ENCODE measurements at places on chromosomes 16 and 17.

- DNase-seq: peak; percentile 51
Measured at GRCh38 chr16:84985079-84986065, 26.0 kb downstream of the ZDHHC7 start.

DNA sequence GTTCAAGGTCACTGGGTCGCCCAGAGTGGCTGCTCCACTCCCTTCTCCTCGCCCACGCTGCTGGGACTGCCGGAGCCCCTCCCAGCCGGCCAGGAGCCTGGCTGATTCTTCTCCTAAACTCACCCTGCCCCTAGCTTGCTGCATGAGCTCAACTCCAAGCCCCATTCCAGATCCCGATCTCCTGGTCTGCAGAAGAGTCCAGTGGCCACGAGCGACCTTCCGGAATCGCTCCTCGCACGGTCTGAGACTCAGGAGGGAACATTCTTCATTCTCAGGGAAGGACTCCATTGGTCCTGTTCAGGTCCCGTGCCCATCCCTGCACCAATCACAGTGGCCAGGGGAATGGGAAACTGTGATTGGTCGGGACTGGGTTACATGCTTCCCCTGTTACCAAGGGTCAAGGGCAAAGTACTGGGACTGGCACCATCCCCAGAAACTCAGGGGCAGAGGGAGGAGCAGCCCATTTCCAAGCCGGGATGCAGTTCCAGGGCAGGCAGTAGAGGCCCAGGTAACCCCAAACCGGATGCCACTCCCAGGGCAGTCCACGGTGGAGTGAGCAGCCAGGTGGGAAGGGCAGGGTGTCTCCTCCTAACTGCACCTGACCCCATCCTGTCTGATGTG lies 24.5 kb upstream of the CIBAR2 start:
- no peak for DNase-seq

DNA sequence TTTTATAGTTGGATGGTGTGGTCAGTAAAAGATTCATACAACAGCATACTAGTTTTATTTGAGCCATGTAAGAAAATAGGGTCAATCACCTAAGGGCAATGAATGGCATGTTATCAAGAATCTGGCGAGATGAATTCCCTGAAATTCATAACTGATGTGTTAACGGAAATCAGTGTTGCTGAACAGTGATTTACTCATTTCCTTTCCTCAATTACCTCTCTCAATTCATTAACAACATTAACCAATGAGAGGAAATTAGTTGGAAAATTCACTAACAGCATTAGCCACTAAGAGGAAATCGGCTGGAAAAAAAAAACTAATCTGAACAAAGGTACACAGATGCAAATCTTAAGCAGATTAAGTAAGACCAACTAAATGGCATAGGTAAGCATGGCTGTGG lies 6.3 kb downstream of the CMTR2 start:
- no peak for DNase-seq

GRCh38 chr16:79613009-79613408 lies 12.5 kb upstream of the MAF start:
- no peak for DNase-seq

DNA sequence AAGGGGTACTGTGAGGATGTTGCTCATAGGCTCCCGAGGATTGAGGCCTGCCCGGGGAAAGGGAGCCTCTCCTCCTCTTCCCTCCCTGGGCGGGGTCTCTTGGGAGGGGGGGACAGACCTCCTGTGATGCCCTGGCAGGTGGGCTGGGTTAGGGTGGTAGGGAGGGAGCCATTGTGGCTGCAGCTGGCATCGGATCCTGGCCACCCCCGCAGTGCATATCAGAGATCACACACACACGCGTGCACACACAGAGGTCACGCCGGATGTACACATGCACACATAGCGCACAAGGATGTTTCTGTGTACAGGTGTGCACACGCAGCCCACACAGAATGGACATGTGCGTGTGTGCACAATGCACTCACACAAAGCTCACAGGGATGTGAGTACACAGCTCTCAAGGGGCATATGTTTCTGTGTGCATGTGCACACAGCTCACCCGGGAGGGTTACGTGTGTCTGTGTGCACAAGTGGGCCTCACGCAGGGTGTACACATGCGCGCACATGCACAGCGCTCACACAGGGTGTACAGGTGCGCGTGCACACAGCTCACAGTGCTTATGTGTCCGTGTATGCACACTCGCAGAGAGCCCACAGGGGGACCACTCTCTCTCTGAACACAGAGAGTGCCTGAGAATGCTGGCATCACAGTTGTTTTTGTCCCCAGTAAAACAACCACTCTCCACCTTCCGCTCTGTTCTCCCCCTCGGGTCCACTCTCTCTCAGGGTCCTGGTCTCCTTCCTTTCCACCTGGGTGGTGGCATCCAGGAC lies 2.4 kb downstream of the GJD3 start:
- no peak for DNase-seq

DNA sequence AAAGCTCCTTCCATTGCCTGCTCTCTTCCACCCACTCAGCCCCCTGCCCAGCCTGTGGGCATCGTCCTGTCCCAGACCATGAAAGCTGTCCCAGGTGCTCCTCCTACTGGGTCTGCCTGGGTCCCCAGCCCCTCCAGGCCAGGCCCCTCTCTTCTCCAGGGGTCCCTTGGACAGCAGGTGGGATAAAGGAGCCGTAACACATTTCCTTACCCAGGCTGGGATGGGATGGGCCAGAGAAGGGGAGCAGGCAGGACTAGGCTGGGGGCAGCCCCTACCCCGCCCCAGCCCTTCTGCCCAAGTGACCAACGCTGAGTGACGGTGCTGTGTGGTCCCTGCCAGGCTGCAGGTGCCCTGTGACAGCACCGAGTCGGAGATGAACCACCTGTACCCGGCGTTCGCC lies 80.1 kb downstream of the MGAT5B start:
- DNase-seq: no peak

DNA sequence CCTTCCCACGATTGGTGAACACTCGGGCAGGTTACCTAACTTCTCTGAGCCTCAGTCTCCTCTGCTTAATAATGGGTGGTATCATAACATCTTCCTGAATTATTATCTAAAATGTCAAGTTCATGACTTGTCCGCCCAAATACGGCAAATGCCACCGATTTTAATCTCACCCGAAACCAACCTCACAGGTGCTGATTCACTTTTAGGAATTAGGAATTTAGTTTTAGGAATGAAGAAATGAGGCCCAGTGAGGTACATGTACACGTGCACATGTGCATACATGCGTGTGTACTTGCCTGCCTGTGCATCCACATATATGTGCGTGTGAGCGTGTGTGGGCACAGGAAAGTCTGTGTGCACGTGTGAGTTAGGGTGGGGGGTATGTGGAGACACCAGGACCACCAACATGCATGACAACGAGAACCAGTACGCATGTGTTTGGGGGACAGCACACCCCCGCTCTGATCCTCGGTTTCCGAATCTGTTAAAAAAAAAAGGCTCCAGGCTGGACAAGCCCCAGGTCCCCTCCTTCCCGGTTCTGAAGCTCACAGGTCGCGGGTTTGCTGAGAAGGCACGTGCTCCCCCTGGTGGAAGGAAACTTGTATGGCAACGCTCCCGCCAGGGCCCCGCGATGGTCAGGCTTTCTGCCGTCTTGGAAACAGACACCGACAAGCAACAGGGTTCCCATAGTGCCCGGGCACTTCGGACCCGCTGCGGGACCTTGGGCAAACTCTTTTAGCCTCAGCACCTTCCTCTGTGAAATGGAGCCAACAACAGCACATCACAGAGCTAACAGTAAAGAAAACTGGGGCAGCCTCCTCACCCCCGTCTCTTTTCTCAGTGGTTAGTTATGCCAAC lies 219.2 kb downstream of the RBFOX3 start:
- DNase-seq: peak; percentile 35

- DNase-seq: no peak
Measured at GRCh38 chr16:64292953-64293352, 828.9 kb downstream of the CDH11 start.

DNA sequence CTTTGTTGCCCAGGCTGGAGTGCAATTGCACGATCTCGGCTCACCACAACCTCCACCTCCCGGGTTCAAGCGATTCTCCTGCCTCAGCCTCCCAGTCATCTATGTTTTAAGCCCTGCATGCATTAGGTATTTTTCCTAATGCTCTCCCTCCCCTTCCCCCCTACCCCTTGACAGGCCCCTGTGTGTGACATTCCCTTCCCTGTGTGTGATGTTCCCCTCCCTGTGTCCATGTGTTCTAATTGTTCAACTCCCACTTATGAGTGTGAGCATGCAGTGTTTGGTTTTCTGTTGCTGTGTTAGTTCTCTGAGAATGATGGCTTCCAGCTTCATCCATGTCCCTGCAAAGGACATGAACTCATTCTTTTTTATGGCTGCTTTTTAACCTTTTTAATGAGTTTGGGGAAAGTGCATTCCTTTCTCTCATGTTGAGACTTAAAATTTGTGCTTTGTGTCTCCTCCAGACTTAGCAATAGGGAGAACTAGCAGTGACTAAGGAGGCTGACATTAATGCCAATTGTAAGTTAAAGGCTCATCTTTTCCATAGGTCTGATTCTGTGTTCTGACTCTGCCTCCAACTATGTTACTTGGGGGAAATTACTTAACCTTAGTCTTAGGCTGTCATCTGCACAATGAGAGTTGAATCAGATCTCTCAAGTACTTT lies 17.7 kb upstream of the PHAF1 start:
- peak; percentile 77 for DNase-seq

- DNase-seq: no peak
Measured at GRCh38 chr17:2909175-2909845, 113.1 kb downstream of the RAP1GAP2 start.

GRCh38 chr16:86227041-86227440 lies 283.3 kb upstream of the FOXF1 start:
- DNase-seq: no peak

DNA sequence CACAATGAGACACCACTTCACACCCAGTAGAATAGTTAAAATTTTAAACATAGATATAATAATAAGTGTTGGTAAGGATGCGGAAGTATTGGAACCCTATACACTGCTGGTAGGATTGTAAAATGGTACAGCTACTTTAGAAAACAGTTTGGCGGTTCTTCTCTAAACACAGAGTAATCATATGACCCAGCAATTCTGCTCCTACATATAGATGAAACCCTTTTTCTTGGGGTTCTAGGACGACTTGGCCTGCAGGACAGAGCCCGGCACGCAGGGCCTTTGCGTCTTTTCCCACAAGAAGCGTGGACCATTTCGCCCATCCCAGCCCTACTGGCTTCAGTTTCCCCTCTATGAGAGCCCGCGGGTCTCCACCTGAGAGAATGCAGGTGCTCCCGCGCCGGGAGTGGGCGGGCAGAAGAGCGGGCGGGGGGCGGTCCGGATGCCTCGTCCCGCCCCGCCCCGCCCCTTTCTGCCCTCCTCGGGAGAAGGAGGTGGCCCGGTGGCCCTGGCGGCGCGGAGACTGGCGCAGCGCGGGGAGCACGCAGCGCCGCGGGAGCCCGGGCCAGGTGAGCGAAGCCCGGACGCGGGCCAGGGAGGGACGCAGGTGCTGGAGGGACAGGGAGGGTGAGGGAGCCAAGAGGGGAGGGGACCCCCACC lies at the start of gene SDR42E2:
TSS of gene SDR42E2 (plus strand) at position 508 of the 657 bp plus-strand sequence. CDS start 3,077 bp downstream, outside the sequence.
- no peak for DNase-seq

- DNase-seq: peak; percentile 38
Measured at GRCh38 chr17:30520436-30520835, 43.2 kb downstream of the GOSR1 start.

DNA sequence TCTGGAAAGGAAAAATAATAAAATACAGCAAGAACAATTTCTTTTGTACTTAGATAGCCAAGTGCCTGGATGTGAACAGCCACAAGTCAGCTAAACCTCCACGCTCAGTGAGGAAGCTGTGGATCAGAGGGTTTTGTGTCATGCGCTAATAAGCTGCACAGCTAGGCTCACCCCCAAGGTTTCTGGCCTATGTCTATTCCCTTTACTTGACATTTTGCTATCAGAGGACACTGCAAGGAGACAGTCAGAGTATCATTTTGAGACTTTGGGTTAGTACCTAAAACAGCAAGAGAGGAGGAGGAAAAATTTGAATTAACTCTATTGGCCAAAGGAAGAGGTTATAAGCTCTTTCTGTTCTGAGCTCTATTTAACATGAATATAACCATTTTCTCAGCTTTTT lies 139.3 kb downstream of the KCNJ2 start:
- no peak for DNase-seq

DNA sequence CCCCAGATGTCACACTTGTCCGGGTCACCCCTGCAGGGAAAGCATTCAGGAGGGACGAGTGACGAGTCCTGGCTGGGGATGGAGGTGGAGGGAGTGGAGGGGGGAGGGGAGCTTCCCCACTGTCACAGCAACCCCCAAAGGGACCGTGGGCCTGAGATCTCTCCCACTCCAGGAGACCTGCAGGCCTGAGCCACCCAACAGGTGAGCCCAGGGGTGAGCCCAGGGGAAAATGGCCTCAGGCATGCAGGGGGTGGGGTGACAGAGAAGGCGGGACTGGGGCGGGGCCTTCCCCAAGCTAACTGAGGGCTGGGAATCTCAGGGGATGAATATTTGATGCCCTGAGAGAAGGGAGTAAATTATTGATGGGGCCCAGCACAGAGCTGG lies 2.4 kb downstream of the USH1G start:
- no peak for DNase-seq

DNA sequence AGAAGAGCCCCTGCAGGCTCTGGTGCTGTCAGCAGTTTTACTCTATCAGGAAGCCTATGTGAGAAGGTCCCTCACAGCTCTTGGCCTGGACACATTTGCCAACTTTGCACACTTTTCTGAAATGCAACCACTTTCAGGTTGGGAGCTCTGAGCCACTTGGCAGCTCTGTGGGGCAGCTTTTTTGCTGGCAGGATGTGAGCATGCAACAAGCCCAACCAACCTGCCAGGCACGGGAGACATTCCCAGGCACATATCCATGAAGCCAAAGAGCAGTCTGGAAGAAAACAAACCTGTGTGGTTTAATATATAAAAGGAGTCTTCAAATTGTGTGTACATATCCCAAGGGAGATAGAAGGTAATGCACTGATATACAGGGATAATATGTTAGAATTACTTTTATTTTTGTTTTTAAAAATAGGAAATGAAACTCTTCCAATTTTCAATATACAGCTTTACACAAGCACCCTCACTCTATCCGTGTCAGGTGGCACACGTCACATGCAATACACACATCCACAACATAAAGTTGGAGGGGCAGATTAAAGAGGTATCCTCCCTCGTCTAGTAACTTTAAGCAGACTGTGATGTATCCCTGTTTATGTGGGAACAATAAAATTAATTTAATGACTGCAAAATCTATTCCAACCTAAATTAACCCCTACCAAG lies 57.4 kb upstream of the COX10 start:
- DNase-seq: no peak

DNA sequence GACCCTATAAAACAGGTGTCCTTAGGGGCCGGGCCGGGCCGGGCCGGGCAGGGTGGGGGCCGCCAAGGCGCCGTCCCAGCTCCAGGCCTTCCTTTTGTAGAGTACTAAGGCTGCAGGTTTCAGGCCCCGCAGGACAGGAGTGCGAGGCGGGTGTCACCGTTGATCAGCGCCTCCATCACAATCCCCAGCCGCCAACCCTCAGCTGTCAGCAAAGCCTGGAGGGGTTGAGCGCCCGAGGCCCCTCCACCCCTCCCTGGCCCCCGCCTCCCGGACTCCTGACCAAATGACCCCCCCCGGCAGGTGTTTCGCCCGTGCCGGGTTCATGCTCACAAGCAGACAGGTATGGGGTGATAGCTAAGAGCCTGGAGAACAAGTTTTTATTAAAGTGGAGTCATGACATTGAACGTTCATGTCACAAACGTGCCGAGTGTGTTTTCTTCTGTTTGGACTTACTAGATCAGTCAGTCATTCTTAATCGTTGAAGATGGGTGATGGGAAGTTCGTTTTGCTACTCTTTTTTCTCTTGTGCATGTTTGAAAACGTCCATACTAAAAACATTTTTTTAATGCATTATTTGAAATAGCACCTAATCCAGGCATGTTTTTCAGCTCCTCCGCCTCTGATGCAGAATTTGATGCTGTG lies 534 bp downstream of the ARL2BP start:
- no peak for DNase-seq
